ENCODE measurements at places on chromosomes 12 and 14. TPM values are rescaled to one million over a fixed set of nuclear protein-coding genes. Genes with fewer than 3 reads are reported as not detected.

CIPC gene
- polyA plus RNA-seq, result 36.4 TPM

TMTC2 gene
- 20.3 TPM for polyA plus RNA-seq

SERPINA10 gene
- polyA plus RNA-seq, result not detected

OTX2 gene
- polyA plus RNA-seq, result 3.2 TPM

GLS2 gene
- 10.5 TPM for polyA plus RNA-seq

MGST1 gene
- not detected for polyA plus RNA-seq

TAS2R46 gene
- polyA plus RNA-seq, result not detected

LRRC74A gene
- polyA plus RNA-seq, result not detected

DHRS4 gene
- 7.8 TPM for polyA plus RNA-seq

E2F7 gene
- polyA plus RNA-seq, result 0.48 TPM

FERMT2 gene
- polyA plus RNA-seq, result 58.1 TPM

SDS gene
- not detected for polyA plus RNA-seq

CLEC6A gene
- not detected for polyA plus RNA-seq

SLC7A8 gene
- polyA plus RNA-seq, result 0.21 TPM

FIGNL2 gene
- 0.21 TPM for polyA plus RNA-seq

DDX11 gene
- polyA plus RNA-seq, result 19.1 TPM

IKBIP gene
- polyA plus RNA-seq, result 5.6 TPM

NPAS3 gene
- polyA plus RNA-seq, result 1.3 TPM

PRH2 gene
- not detected for polyA plus RNA-seq

CMA1 gene
- not detected for polyA plus RNA-seq

NRIP2 gene
- not detected for polyA plus RNA-seq

HELB gene
- 2.6 TPM for polyA plus RNA-seq

CLECL1 gene
- polyA plus RNA-seq, result not detected

LAG3 gene
- 2.0 TPM for polyA plus RNA-seq

TSPAN9 gene
- 10.7 TPM for polyA plus RNA-seq

ARHGAP9 gene
- not detected for polyA plus RNA-seq

PTHLH gene
- polyA plus RNA-seq, result 1.4 TPM

CLEC2A gene
- not detected for polyA plus RNA-seq

AVPR1A gene
- 0.06 TPM for polyA plus RNA-seq

KRT80 gene
- polyA plus RNA-seq, result not detected

YEATS4 gene
- 227 TPM for polyA plus RNA-seq

CACNA1C gene
- polyA plus RNA-seq, result 10.0 TPM
